A549 (cell line): ENCODE measurements at places on chromosomes 4 and X. TPM values are rescaled to one million over a fixed set of nuclear protein-coding genes. Genes with fewer than 3 reads are reported as not detected.
A peak's percentile ranks its signal among the peaks of the same experiment; 100 is the strongest.

Gene MAGED4
- polyA plus RNA-seq = 11.6 to 14.9 TPM (median 11.7 TPM) in 3 replicates

- DNase-seq = no peak
Observed at GRCh38 chr4:122542411-122543236, 78.2 kb downstream of the IL21 start.

DNA sequence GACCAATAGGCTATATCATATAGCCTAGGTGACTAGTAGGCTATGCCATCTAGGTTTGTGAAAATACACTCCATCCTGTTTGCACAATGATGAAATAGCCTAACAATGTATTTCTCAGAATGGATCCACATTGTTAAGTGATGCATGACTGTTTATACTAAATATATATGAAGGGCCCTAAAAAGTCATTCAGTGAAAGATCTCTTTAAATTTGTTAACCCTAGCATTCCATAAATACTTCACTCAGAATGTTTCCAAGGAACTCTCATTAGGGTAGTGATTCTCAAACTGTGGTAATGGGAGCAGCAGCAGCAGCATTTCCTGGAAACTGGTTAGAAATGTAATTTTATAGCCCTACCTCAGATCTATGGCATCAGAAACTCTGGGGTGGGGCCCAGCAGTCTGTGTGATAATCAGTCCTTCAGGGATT lies 74.9 kb downstream of the PRRG1 start:
- no peak for DNase-seq

- no peak for DNase-seq
Observed at GRCh38 chrX:30364229-30364628, 55.0 kb upstream of the NR0B1 start.

Gene SPATA18
- polyA plus RNA-seq = 4.3 to 5.3 TPM (median 4.4 TPM) in 3 replicates

DNA sequence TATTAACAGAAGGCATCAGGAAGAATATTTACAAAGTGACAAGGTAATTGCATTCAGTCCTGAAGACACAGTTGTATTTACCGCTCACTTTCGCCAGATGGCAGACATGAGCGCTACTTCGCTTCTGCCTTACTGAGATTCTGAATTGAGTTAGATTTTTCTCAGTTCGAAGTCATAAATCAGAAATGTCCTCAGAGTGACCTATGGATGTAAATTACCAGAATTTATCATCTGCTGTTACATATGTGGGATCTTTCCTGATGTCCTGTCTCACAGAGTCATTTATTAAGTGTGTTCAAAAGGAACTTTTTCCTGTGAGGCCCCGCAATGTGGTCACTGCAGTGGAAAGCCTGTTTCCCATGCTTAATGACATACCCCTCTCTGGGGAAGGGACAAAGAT lies 97.3 kb upstream of the DCLK2 start:
- peak; percentile 59 for DNase-seq

DNA sequence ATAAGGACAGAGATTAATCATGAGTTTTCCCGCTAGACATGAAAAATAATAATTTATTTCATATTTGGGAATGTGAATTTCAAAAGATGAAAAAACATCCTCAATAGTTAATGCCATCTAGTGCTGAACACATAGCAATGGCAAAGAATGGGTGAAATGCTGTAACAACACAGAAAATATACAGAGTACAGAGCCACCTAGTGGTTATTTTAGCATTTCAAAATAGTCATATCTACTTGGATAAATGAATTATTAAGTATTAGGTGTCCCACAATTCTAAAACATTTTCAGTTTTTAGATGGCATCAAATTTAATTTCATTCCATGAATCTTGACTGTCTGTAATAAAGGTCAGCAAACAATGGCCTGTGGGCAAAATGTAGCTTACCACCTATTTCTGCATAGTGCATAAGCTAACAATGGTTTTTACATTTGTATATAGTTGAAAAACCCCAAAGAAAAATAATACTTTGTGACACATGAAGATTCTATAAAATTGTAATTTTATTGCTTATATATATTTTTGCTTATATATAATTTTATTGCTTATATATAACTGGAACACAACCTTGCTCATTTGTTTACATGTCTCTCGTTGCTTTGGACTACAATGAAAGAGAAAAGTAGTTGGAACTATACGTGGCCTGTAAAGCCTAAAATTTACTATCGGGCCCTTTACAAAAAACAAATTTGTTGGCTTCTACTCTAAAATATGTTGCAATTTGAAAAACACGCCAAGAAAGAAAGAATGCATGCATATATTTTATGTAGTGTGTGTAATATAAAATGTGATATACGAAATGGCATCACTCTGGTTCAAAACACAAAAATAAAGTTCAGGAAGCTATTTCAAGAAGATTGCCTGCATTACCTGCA lies 99.1 kb upstream of the FAM47C start:
- peak; percentile 41 for DNase-seq

DNA sequence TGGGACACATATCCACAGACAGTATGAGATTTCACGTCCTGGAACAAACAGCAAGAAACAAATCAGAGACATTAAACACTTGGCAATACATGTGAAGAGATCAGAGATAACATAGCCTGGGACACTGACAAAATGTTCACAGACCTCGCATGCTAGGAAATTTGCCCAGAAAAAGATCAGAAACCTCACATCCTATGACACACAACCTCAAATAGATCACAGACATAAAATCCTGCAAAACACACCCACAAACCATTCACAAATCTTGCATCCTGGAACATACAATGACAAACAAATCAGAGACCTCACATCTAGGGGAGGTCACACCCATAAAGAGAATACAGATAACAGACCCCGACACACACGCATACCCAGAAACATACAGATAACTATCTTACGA lies 18.0 kb downstream of the SUV39H1 start:
- no peak for DNase-seq

- no peak for DNase-seq
Observed at GRCh38 chr4:53705151-53705764, 114.0 kb upstream of the LNX1 start.

Gene MAOB
- polyA plus RNA-seq = 0.05 to 0.09 TPM (median 0.05 TPM) in 3 replicates

DNA sequence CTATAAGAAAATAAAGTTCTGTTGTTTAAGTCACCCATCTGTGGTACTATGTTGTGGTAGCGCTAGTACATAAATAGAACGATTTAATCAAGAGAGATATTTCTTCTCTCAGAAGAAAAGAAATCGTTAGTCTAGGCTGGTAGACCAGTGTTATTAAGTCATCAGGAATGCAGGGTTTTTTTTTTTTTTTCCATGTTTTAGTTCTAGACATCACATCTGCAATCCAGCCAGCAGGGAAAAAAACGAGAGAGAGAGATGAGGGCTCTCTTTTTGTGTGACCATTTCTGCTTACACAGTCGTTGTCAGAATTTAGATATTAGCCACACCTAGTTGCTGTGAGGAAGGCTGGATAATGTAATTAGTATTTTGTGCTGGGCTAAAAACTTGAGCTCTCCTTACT lies 417.4 kb downstream of the TMA16 start:
- no peak for DNase-seq

Gene CXCL8
- 4.0 to 5.6 TPM (median 4.4 TPM) in 3 replicates for polyA plus RNA-seq

Gene HPGDS
- not detected in 3 replicates for polyA plus RNA-seq

DNA sequence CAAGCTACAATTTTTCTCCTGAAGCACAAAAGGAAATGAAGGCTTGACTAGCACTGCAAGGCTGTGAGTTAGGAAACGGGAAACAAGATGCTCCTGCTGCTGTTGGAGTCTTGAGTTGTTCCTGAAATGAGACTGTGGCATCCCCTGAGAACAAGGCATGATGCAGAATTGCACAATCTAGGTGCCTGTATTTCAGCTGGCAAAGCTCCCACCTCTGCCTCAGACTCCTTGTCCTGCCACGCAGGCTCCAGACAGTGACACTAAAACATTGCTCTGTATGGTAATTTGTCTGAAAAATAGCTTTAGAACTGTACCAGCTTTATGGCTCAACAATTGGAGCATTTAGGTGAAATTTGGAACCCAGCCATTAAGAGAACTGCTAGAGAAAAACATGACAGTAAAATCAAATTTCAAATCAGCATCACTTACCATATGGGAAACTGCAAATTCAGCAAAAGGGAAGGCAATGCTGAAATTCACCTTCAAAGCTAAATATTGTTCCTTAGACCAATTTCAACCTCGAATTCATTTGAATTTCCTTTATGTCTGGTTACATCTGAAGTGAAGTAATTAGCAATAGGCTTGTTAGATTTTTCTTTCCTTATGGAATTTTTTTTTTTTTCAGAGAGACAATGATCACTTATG lies 103.4 kb downstream of the MFAP3L start:
- DNase-seq = no peak

Gene SSX1
- polyA plus RNA-seq = not detected in 3 replicates

- peak; percentile 10 for DNase-seq
Observed at GRCh38 chr4:169383724-169384123, 113.0 kb upstream of the SH3RF1 start.

Gene POU3F4
- polyA plus RNA-seq = not detected in 3 replicates

Gene TCEAL5
- polyA plus RNA-seq = not detected in 3 replicates

DNA sequence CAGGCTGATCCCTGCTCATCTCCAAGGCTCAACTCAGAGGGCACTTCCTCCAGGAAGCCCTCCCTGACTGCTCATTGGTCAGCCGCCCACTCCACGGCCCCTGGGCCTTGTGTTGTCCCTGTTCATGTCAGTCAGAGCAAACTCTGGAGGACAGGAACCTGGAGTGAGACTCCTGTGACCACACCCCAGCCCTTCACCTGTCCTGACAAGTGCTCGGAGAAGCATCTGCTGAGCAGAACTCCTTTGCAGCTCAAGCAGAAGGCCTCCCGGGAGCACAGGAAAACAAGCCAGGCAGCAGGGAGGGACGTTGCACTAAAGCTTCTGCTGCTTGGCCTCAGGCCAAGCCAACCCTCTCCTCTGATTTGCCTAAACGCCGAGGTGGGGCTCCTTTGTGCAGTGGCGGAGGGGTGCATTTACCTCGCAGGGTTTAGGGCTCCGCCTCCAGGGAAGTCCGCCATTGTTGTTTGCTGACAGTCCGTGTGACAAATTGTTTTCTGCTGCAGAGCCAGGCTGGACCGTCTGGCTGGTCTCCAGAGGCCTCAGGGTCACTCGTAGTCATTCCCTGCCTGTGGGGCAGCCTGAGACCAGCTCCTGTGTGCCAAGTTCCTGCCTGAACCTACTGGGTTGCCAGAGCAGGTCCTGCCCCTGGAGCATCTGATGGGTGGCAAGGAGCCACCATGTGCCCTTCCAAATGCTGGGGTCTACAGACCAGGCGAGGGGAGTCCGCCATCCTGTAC lies 61.8 kb downstream of the C4orf50 start:
- no peak for DNase-seq

- no peak for DNase-seq
Observed at GRCh38 chr4:20624793-20625374, 75.4 kb upstream of the PACRGL start.

Gene FGD1
- polyA plus RNA-seq = 5.1 to 5.8 TPM (median 5.6 TPM) in 3 replicates

Gene SPACA5
- polyA plus RNA-seq = not detected in 3 replicates

Gene EFHC2
- 0.31 to 0.48 TPM (median 0.37 TPM) in 3 replicates for polyA plus RNA-seq

Gene KIT
- not detected in 3 replicates for polyA plus RNA-seq

GRCh38 chr4:112968451-112969159 lies 80.8 kb upstream of the ANK2 start:
- DNase-seq = no peak

Gene STBD1
- polyA plus RNA-seq = 5.0 to 6.4 TPM (median 5.9 TPM) in 3 replicates

Gene SLC6A14
- not detected in 3 replicates for polyA plus RNA-seq

DNA sequence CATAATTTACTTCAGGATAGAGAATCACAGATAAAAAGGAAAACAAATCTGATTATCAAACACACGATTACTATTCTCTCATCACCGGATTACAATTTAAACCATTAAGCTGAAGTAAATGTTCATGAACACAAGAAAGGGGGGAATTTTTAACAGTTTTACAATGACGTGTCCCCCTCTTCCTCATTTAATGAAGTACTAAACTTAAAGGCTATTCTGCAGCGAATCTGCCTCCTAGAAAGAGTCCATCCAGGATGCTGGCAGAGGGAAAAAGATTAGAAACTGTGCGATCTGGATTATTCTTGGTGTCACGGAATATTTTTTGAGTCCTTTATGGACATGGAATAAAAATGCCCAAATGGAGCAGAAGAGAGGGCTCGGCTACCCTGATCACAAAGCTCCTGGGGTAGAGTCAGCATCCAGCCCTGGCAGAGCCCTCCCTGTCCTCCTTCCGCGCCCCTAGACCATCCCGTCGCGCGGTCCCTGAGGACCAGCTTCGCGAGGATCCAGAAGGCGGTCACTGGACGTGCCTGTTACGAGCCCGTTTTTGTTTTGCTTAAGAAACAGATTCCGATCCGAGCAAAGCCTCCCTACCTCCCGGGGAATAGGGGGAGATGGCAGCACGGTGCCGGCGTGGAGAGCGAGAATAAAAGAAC lies 1.2 kb downstream of the ELF2 start:
- no peak for DNase-seq

GRCh38 chr4:15144249-15144966 lies 142.1 kb downstream of the CPEB2 start:
- DNase-seq = no peak

Gene MXRA5
- not detected in 3 replicates for polyA plus RNA-seq

Gene AR
- 2.2 TPM in 3 replicates for polyA plus RNA-seq

DNA sequence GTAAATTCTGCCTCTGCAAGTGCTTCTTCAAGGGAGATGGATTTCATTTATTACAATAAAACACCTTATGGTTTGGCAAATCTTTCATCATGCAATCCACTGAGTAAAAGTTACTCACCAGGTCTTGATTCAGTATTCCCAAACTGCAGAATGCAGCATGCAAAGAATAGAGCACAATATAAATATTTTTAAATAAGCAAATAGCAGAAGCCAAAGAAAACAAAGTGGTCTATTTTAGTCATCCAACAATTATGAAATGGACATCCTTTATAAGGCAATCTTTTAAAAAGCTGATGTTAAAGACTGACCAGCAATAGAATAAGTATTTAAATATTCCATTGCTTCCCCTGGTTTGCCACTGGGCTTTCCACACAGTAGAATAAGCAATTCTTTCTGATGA lies 59.5 kb downstream of the SLC39A8 start:
- DNase-seq = no peak

Gene ZNF275
- 3.2 to 3.6 TPM (median 3.3 TPM) in 3 replicates for polyA plus RNA-seq

- no peak for DNase-seq
Observed at GRCh38 chr4:23763559-23763958, 126.3 kb downstream of the PPARGC1A start.

DNA sequence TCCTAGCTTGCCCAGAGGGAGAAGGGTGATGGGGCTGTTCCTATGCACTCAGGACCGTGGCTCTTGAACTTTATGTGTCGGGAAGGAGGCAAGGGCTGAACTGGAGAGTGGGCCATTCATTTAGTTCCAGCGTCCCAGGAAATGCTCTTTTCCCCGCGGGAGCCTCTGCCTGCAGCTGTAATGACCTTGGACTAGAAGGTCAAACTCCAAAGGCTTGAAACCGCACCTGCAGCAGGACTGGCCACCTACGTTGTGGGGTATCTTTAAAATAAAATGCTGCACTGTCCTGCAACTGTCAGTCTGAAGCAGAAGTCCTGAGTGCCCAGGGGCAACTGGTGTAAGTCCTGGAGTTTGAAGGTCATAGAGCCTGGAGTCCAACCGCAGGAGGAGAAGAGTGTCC lies 61.5 kb upstream of the LSM6 start:
- DNase-seq = no peak

GRCh38 chrX:45056428-45057145 lies 144.1 kb downstream of the DIPK2B start:
- DNase-seq = no peak

DNA sequence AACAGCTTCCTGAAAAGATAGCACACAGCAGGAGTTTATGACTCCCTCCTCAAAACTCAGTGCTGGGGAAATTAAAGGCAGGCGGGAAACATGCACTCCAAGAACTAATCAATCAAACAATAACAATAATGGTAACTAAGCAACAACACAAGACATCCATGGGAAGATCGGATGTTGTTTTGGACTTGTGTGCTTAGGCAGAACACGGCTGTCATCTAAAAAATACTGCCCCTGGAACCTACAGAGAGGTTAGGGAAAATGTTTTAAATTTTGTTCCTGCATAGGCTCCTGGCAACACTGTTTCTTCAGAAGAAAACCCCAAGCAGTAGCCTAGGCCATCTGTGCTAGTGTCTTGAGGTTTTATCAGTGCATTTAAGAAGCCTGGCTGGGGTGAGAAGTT lies 1378.2 kb downstream of the STIM2 start:
- no peak for DNase-seq

Gene BRS3
- not detected in 3 replicates for polyA plus RNA-seq

Gene MRFAP1
- 293 to 304 TPM (median 294 TPM) in 3 replicates for polyA plus RNA-seq
